ENCODE measurements at places on chromosomes 11 and 22.

DNA sequence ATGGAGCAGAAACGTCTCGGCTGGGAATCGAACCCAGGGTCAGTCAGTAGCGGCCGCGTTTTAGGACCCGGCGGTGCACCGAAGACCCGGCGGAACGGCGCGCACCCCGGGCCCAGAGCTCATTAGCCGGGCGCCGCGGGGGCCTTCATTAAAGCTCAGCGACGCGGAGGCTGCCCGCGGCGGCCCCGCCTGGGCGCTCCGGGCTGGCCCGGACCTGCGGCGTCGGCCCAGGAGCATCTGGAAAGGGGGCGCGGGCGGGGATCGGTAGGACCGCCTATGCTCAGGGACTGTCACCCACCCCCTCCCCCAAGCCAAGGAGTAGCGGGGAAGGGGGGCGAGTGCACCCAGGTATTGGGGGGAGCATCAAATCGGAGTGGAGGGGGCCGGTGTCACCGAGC is 52.2 kb downstream of the CYTH4 start:
- no peaks in the 10 kb centered on the region for H3K36me3 ChIP-seq
- H3K4me3 ChIP-seq: no peak overlapping the region
- H3K27ac ChIP-seq: no peak overlapping the region
- no peak for DNase-seq

DNA sequence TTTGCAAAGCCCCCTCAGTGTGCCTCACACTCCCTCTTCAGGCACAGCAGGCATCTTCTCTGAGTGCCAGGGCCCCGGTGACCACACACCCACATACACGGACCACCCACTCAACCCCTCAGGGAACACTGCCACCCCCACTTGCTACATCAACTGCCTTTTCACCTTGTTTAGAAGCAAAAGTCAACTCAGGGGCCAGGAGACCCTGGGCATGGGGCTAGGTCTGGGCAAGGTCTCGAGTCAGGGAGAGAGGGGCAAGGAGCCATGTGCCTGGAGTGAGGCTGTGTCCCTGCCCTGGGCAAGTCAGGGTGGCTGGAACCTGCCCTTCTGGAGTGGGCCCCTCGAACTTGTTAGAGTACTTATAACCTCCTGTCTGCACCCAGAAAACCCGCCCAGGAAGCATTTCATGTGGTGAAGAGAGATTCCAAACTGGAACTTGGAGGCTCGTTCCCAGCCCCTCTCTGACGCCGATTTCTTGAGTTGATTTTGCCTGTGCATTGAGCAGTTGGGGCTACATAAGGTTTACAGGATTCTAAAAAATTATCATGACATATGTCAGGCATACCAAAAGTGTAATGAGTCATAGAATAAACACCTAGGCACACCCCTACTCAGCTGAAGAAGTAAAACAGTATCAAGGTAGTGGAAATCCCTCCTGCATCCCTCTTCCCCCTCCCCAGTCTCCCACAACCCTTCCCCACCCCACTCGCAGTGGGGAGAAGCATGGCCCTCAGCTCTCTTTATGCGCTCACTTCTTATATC is 74.3 kb downstream of the MYEOV start:
- H3K36me3 ChIP-seq: no peaks in the 10 kb centered on the region
- no peaks in the 10 kb centered on the region for H3K4me1 ChIP-seq
- H3K27me3 ChIP-seq: no peaks in the 10 kb centered on the region
- no peak for DNase-seq

DNA sequence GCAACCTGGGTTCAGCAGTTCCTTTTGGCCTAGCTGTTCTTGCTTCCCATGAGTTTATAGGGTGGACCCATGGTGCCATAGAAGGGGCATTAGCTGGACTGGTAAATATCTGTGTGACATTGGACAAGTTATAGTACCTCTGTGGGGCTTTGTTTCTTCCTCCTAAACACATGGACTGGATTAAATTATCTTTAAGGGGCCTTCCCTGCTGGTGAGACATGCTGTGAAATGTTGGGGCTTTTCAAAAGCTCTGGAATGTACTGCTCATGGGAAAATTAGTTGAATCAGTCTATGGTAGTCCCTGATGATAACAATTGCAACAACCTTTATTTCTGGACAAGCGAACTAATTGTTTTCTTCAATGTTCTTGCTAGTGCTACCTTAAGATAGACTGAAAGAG is 276.2 kb downstream of the BLID start:
- H3K27me3 ChIP-seq: no peaks in the 10 kb centered on the region
- no peaks in the 10 kb centered on the region for H3K4me1 ChIP-seq
- no peak overlapping the region for H3K4me3 ChIP-seq

DNA sequence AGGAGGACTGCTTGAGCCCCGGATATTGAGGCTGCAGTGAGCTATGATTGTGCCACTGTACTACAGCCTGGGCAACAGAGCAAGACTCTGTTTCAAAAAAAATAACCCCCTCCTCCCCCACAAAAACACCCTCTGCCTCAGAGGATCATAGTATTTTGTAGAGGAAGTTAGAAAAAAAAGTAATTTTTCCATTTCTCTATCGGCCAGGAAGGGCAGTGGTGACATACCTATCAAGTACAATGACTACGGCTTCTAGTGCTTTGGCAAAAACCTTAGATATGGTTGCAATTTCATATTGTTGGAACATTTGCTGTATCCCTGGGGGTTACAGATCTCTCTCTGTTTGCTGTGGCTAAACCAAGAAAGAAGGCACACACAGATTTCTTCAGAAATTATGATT is 28.9 kb downstream of the C2CD3 start:
- no peak for DNase-seq
- H3K4me3 ChIP-seq: no peak overlapping the region
- no peaks in the 10 kb centered on the region for H3K4me1 ChIP-seq
- no peak overlapping the region for H3K27ac ChIP-seq
- H3K36me3 ChIP-seq: no peaks in the 10 kb centered on the region
- H3K27me3 ChIP-seq: no peaks in the 10 kb centered on the region

DNA sequence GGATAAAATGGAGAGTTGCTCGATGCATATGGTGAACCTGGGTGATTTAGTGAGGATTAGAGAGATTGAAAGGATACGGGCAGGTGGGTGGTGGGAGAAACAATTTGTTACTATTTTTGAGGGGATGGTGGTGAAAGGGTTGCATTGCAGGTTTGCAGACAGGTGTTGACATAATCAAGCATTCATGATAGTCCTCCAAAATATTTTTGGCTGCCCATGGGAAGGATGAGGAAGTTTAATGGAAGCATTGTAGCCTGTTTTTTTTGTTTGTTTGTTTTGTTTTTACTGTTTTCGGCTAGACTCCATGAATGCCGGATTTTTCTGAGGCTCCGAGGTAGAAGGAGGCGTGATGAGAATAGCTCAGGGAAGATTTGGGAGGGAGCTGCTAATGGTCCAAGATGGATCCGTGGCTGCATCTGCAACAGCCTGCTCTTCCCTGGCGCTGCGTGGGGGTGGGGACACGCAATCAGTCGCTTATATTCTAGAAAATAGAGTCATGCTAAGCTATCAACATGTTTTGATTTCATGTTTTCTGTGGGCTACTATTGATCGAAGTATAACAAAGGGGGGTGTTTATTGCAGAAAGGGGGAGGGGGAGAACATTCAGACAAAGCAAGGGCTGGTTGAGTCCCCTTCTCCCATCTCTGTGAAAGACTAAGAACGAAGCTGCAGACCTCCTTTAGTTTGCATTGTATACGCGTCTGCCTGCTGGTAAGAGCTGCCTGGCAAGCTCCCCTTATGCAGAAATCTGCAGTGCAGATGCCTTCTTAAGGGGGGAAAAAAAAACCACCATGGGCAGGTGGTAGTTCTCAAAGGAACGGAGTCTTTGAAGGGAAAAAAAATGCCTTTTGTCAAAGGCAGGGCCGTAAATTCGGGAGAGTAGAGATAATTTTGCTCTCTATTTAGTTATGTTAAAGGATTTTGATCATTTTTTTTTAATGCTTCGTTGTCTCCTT is 1.0 kb downstream of the RTN3 start:
- H3K27ac ChIP-seq: no peak overlapping the region
- no peak for DNase-seq
- H3K27me3 ChIP-seq: no peaks in the 10 kb centered on the region
- H3K4me1 ChIP-seq: no peaks in the 10 kb centered on the region

DNA sequence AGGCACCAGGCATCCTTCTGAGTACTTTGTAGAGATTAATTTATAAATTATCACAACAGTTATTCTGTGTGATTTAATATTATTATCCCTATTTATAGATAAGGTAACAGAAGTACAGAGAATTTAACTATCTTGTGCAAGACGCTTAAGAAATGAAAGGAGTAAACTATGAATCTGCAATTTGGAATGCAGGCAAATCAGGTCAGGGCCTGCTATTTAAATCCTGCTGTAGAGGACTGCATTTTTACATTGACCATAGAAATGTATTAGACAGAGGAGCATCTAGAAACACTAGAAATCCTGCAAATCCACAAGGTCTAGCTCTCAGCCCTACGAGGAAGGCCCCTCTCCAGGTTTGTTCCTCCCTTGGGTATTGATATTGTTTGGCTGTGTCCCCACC is 336.2 kb downstream of the ETS1 start:
- H3K27me3 ChIP-seq: no peaks in the 10 kb centered on the region
- H3K4me3 ChIP-seq: no peak overlapping the region
- no peaks in the 10 kb centered on the region for H3K4me1 ChIP-seq
- no peaks in the 10 kb centered on the region for H3K36me3 ChIP-seq

GRCh38 chr22:37771081-37771480 is 36.7 kb upstream of the GCAT start:
- H3K27me3 ChIP-seq: no peaks in the 10 kb centered on the region
- H3K27ac ChIP-seq: no peak overlapping the region
- DNase-seq: no peak
- peaks cover 7% of the 10 kb centered on the region for H3K36me3 ChIP-seq
- no peak overlapping the region for H3K4me3 ChIP-seq
- no peaks in the 10 kb centered on the region for H3K4me1 ChIP-seq

GRCh38 chr11:18566406-18566805 is 22.1 kb downstream of the UEVLD start:
- no peaks in the 10 kb centered on the region for H3K36me3 ChIP-seq
- no peak overlapping the region for H3K27ac ChIP-seq
- no peak overlapping the region for H3K4me3 ChIP-seq
- DNase-seq: no peak
- no peaks in the 10 kb centered on the region for H3K27me3 ChIP-seq

- H3K27ac ChIP-seq: no peak overlapping the region
- no peaks in the 10 kb centered on the region for H3K27me3 ChIP-seq
- no peak for DNase-seq
- H3K4me1 ChIP-seq: no peaks in the 10 kb centered on the region
Observed at GRCh38 chr11:35571696-35572095, 46.3 kb upstream of the PAMR1 start.

- DNase-seq: no peak
- H3K27me3 ChIP-seq: no peaks in the 10 kb centered on the region
- no peaks in the 10 kb centered on the region for H3K36me3 ChIP-seq
- H3K27ac ChIP-seq: no peak overlapping the region
- no peak overlapping the region for H3K4me3 ChIP-seq
Observed at GRCh38 chr11:28763876-28764275, 655.7 kb downstream of the METTL15 start.

Data from aorta (tissue), 5 donors.